ENCODE measurements at places on chromosomes 4 and X. TPM values are rescaled to one million over a fixed set of nuclear protein-coding genes. Genes with fewer than 3 reads are reported as not detected.
A peak's percentile ranks its signal among the peaks of the same experiment; 100 is the strongest.

Gene MAGEA4
- total RNA-seq = not detected

Gene PIR
- total RNA-seq = 3.4 TPM

Gene TMEM271
- total RNA-seq = not detected

Gene SPANXA2
- total RNA-seq = not detected

Gene NKX1-1
- total RNA-seq = not detected

Gene EMCN
- 1.2 TPM for total RNA-seq

Gene CCDC120
- total RNA-seq = 6.2 TPM

DNA sequence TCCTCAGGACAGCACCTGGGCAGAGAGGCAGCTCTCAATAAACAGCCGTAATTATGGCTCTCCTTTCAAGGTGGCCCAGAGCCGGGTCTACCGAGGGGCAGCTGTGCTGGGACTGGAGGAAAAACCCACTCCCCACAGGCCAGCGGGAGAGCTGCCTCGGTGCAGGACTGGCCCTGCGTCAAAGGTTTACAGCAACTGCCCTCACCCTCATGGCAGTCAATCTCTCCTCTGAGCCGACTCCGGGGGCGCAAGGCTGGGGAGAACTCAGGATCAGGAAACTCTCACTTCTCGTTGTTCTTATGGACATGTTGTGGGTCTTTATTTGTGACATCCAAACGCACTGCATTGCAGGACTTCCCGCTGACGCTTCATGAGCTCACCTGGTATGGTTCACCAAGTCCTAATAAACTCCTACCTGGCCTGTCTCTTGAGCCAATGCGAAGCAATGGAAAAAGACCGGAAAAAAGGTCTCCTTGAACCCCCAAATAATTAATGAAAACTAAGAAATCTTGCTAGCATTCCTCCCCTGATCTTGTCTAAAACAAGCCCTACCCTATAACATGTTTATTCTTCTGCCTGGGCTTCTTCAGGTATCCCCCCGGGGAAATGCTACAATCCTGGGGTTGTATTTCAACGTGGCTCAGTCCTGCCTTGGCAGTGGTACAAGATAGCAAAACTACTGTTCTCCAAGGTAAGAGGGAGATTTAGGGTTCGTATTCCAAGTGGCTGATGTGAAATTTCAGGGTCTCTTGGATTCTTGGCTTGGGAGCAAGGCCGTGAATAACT lies 50.1 kb upstream of the CDKN2AIP start:
- H3K4me1 ChIP-seq = peaks cover 7% of the 10 kb centered on the region
- no peak overlapping the region for H3K4me3 ChIP-seq
- no peaks in the 10 kb centered on the region for H3K36me3 ChIP-seq
- H3K27ac ChIP-seq = no peak overlapping the region
- no peak for DNase-seq

- no peak for DNase-seq
- H3K27ac ChIP-seq = no peak overlapping the region
- H3K4me1 ChIP-seq = no peaks in the 10 kb centered on the region
- no peaks in the 10 kb centered on the region for H3K36me3 ChIP-seq
- no peaks in the 10 kb centered on the region for H3K27me3 ChIP-seq
Measured at GRCh38 chr4:23999714-24000469, 110.0 kb upstream of the PPARGC1A start.

- H3K36me3 ChIP-seq = no peaks in the 10 kb centered on the region
- peaks cover 11% of the 10 kb centered on the region for H3K4me1 ChIP-seq
- peaks cover 13% of the 10 kb centered on the region for H3K27me3 ChIP-seq
- no peak overlapping the region for H3K27ac ChIP-seq
- no peak overlapping the region for H3K4me3 ChIP-seq
- no peak for DNase-seq
Measured at GRCh38 chrX:17372052-17372451, 2.9 kb upstream of the NHS start.

DNA sequence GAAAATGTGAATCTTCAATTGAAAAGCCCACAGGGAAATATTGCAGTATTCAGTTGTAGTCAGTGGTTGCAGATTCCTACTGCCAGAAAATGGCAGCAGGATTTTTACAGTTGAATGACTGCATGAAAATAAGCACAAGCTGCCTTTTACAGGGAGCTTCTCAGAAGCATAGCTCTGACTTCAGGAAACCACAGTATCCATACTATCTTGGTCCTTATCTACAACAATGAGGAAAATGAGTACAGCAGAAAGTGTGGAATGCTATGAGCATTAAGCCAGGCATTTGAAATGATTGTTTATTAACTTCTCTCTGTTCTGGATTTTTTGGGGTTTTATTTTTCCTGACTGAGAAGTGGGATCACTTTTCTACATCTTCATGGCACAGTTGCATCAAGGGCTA lies 34.6 kb upstream of the PRRG1 start:
- no peaks in the 10 kb centered on the region for H3K36me3 ChIP-seq
- no peaks in the 10 kb centered on the region for H3K27me3 ChIP-seq
- no peak overlapping the region for H3K4me3 ChIP-seq
- H3K27ac ChIP-seq = no peak overlapping the region

DNA sequence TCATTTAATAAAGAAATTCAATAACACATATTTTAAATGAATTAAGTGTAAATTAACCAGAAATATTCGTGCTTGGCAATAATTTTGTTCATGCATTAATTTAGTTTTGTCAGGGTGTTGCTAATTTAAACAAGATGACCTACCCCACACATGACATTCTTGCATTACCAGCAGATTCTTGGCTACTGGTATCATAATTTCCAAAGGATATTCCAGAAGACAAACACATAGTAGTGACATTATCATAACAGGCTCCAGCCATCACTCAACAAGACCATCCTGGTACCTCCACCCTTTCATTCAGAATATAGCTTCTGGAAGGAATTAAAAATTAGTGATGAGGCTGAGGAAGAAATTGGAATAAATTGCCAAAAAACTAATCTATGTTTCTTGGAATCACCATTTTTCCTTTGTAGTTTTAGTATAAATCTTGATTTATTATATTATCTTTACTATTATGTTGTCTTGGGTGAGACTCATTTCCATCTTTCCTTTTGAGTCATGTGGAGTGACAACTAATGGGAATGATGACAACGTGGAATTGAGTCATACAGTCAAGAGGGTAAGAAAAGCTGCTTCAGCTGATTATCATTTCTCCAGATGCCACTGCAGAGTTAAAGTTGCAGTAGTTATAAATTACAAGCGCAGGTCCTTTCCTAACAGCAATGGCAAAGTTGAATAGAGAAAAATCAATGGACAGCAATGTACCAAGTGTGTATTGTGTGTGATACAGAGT lies 30.9 kb upstream of the HHIP start:
- no peaks in the 10 kb centered on the region for H3K27me3 ChIP-seq
- no peak for DNase-seq
- H3K4me3 ChIP-seq = no peak overlapping the region
- H3K36me3 ChIP-seq = no peaks in the 10 kb centered on the region

DNA sequence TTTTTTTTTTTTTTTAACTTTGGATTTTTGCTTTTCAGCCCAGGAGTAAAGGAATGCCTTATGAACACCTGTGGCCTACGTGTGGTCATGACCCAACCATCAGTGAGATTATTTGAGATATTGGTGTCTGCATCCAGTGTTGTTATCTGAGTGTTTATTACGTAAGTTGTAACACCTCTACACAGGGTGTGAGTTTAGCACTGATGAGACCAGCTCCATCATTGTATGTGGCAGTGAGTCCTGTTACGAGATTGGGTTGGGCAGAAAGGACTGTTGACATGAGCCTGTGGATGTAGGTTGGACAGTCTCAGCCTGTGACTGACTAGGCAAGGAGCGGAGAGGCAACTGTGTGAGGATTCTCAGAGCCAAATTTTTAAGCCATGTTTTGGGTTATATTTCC lies 179.0 kb downstream of the PTTG2 start:
- H3K27me3 ChIP-seq = no peaks in the 10 kb centered on the region
- no peaks in the 10 kb centered on the region for H3K4me1 ChIP-seq
- DNase-seq = no peak

GRCh38 chr4:142324572-142324971 lies 521.5 kb downstream of the INPP4B start:
- H3K27ac ChIP-seq = no peak overlapping the region
- no peak overlapping the region for H3K4me3 ChIP-seq
- no peaks in the 10 kb centered on the region for H3K4me1 ChIP-seq
- no peak for DNase-seq
- H3K27me3 ChIP-seq = no peaks in the 10 kb centered on the region
- no peaks in the 10 kb centered on the region for H3K36me3 ChIP-seq

DNA sequence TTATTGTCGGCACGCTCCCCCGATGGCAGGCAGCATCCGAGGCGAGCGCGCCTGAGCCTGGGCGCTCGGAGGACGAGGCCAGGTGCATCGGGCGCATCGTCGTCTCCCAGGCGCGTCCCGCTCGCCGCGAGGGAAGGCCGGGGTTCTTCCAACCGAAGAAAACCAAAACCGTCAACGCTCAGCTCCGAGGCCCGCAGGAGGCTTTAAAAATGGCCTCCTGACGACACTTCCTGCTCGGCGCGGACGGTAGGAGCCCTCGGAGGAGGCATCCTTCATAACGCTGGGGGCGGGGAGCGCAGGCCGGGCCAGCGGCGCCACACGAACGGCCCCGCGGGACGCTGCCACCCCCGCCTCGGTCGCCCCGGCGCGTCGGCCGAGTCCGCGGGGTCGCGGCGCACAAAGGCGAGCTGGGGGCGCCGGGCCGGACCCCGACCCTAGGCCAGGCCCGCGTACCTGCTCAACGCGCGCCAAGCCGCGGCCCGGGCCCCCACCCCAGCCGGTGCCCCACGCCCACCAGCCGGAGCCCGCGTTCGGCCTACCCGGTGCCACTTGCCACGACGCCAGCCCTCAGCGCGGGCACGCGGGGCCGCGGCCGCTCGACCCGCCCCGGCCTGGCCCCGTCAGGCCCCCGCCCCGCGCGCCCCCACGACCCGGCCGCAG lies 501 bp downstream of the ZNF518B start:
- peak; percentile 74 for DNase-seq
- H3K27ac ChIP-seq = no peak overlapping the region
- H3K4me3 ChIP-seq = peak overlapping the region; percentile 30
- H3K36me3 ChIP-seq = peaks cover 8% of the 10 kb centered on the region
- H3K4me1 ChIP-seq = no peaks in the 10 kb centered on the region

DNA sequence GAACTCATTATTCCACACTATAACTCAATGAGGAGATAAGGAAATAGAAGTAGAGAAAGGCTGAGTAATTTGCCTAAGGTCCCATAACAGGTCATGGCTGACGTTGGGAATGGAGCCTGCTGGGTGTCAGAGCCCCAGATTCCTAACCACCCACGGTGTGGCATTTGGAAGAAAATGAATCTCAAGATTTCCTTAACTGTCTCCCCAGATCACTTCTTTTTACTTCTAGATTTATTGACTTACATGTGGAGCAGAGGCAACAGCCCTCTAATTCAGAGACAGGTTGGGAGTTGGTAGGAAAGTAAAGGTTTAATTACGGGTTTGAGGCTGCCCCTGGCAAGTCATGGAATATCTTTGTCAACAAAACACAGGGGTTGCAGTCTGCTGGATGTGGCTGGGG lies 134.0 kb downstream of the ARHGAP10 start:
- H3K27me3 ChIP-seq = no peaks in the 10 kb centered on the region
- H3K4me3 ChIP-seq = no peak overlapping the region
- no peaks in the 10 kb centered on the region for H3K36me3 ChIP-seq
- H3K27ac ChIP-seq = no peak overlapping the region

GRCh38 chr4:139674875-139675550 lies 9.4 kb downstream of the MGST2 start:
- H3K4me1 ChIP-seq = no peaks in the 10 kb centered on the region
- no peak overlapping the region for H3K27ac ChIP-seq
- no peaks in the 10 kb centered on the region for H3K27me3 ChIP-seq
- H3K4me3 ChIP-seq = no peak overlapping the region
- DNase-seq = no peak

DNA sequence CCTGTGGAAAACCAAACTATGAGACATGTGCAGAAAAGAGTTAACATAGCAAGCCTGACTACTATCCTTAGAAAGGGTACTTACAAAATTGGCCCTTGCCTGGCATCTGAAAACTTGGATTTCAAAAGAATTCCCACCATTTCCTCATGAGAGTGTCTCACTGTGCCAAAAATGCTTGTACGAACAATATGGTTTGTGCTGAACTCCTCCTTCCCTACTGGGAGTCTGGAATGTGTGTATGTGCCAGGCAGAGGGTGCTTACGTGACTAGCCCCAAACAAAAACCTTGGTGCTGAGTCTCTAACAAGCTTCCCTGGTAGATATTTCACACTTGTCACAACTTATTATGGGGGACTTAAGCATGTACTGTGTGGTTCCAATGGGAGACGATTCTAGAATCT lies 81.7 kb upstream of the GIMD1 start:
- H3K4me3 ChIP-seq = no peak overlapping the region
- no peak overlapping the region for H3K27ac ChIP-seq
- DNase-seq = no peak
- no peaks in the 10 kb centered on the region for H3K36me3 ChIP-seq
- no peaks in the 10 kb centered on the region for H3K4me1 ChIP-seq

GRCh38 chrX:12237771-12238170 lies 99.5 kb downstream of the FRMPD4 start:
- H3K36me3 ChIP-seq = no peaks in the 10 kb centered on the region
- H3K27ac ChIP-seq = no peak overlapping the region
- no peaks in the 10 kb centered on the region for H3K27me3 ChIP-seq

GRCh38 chr4:145909281-145909715 lies 29.3 kb downstream of the ZNF827 start:
- H3K4me3 ChIP-seq = no peak overlapping the region
- no peaks in the 10 kb centered on the region for H3K27me3 ChIP-seq
- peak; percentile 64 for DNase-seq
- no peaks in the 10 kb centered on the region for H3K36me3 ChIP-seq

DNA sequence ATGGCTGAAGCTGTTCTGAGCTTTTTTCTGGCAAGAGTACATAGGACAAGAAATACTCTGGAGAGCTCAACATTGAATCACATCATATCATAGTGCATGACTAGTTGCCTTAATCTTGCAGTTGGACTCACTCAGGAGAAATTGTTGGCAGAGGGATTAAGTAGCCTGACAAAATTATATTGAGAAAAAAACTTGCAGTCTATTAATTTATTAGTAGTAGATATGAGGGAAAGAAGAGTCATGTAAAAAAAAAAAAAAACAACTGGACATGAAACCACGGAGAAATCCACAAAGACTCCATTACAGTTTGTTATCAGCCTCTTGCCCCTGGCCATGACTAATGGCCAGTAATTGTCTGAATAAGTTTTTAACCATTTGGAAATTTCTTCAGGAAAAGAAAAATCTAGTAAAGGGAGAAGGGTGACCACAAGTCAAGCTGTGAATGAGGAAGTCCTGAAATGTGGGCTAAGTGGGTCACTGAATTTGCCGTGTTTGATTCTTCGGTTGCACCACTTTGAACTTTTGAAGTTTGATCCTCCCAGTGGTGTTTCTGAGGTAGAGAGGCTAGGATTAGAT lies 45.6 kb downstream of the FHL1 start:
- H3K27me3 ChIP-seq = no peaks in the 10 kb centered on the region
- H3K4me3 ChIP-seq = no peak overlapping the region
- DNase-seq = no peak
- no peaks in the 10 kb centered on the region for H3K36me3 ChIP-seq

- peak overlapping the region; percentile 78 for H3K27ac ChIP-seq
- no peaks in the 10 kb centered on the region for H3K27me3 ChIP-seq
- DNase-seq = no peak
Measured at GRCh38 chrX:77014377-77015372, 432.5 kb upstream of the FGF16 start.
